ENCODE measurements at places on chromosomes 1 and 21.

DNA sequence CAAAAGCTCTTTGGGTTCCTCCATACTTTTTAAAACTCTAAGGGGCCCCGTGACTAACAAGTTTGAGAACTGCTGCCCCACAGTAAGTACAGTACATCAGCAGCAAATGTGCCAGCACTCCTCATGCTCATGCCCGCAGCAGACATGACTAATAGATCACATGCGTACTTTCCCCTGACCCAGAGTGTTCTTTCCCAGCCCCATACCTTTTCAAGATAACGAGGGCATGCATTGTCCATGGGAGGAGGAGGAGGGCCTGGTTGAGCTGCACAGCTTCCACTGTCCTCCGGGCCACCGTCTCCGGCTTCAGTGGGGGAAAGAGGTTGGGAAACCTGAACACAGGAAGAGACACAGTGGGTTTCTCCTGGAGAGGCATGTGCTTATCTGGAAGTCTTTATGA, 45.5 kb downstream of the DHRS3 start:
- H3K4me3 ChIP-seq: no peak overlapping the region
- no peak for DNase-seq
- H3K27me3 ChIP-seq: no peaks in the 10 kb centered on the region
- peaks cover 72% of the 10 kb centered on the region for H3K36me3 ChIP-seq
- H3K4me1 ChIP-seq: no peaks in the 10 kb centered on the region

- H3K4me1 ChIP-seq: peaks cover 9% of the 10 kb centered on the region
- H3K4me3 ChIP-seq: no peak overlapping the region
- H3K27ac ChIP-seq: peak overlapping the region; percentile 66
- DNase-seq: no peak
- no peaks in the 10 kb centered on the region for H3K36me3 ChIP-seq
These were observed 141.1 kb downstream of the TRIM33 start for GRCh38 chr1:114369930-114370329.

- no peak for DNase-seq
- H3K36me3 ChIP-seq: no peaks in the 10 kb centered on the region
- H3K4me1 ChIP-seq: no peaks in the 10 kb centered on the region
- no peaks in the 10 kb centered on the region for H3K27me3 ChIP-seq
These were observed 327.5 kb upstream of the LYPLAL1 start for GRCh38 chr1:218846181-218846580.

- no peak overlapping the region for H3K27ac ChIP-seq
- H3K27me3 ChIP-seq: no peaks in the 10 kb centered on the region
- H3K4me1 ChIP-seq: no peaks in the 10 kb centered on the region
- H3K4me3 ChIP-seq: no peak overlapping the region
- H3K36me3 ChIP-seq: no peaks in the 10 kb centered on the region
These were observed 167.1 kb upstream of the GJB5 start for GRCh38 chr1:34587761-34588160.

GRCh38 chr1:217943361-217943760, 312.2 kb downstream of the SPATA17 start:
- no peak overlapping the region for H3K4me3 ChIP-seq
- DNase-seq: no peak
- no peaks in the 10 kb centered on the region for H3K36me3 ChIP-seq

- no peak overlapping the region for H3K27ac ChIP-seq
- no peaks in the 10 kb centered on the region for H3K36me3 ChIP-seq
These were observed 21.0 kb downstream of the PLXNA2 start for GRCh38 chr1:208223136-208223535.

DNA sequence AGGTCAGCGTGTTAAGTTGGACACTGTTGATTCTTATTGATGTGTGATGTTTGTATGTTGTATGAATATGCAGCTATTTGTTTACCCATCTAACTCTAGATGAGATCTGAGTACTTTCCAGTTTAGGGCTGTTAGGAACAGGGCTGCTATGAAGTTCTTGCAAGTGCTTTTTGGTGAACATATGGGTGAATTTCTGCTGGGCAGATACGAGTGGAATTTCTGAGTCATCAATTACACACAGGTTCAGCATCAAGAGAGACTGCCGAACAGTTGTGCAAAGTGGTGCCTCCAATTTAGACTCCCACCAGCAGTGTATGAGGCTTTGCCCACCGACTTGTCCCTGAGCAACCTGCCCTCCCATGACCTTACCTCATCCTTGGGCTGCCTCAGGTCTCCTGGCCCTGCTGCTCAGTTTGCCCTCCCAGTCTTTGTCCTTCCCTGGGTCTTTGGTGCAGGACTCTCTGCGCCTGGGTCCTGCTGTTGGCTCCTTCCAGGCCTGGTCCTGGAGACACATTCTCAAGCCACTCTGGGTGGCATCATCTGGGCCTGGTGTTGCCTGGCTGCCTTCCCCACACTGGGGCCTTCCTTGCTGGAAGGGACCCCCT, 343.6 kb downstream of the PTPRU start:
- no peak overlapping the region for H3K4me3 ChIP-seq
- no peaks in the 10 kb centered on the region for H3K27me3 ChIP-seq
- H3K4me1 ChIP-seq: no peaks in the 10 kb centered on the region
- no peaks in the 10 kb centered on the region for H3K36me3 ChIP-seq

GRCh38 chr1:21546122-21546825, 37.1 kb downstream of the ALPL start:
- no peaks in the 10 kb centered on the region for H3K4me1 ChIP-seq
- no peak overlapping the region for H3K4me3 ChIP-seq
- H3K36me3 ChIP-seq: no peaks in the 10 kb centered on the region
- H3K27ac ChIP-seq: no peak overlapping the region

DNA sequence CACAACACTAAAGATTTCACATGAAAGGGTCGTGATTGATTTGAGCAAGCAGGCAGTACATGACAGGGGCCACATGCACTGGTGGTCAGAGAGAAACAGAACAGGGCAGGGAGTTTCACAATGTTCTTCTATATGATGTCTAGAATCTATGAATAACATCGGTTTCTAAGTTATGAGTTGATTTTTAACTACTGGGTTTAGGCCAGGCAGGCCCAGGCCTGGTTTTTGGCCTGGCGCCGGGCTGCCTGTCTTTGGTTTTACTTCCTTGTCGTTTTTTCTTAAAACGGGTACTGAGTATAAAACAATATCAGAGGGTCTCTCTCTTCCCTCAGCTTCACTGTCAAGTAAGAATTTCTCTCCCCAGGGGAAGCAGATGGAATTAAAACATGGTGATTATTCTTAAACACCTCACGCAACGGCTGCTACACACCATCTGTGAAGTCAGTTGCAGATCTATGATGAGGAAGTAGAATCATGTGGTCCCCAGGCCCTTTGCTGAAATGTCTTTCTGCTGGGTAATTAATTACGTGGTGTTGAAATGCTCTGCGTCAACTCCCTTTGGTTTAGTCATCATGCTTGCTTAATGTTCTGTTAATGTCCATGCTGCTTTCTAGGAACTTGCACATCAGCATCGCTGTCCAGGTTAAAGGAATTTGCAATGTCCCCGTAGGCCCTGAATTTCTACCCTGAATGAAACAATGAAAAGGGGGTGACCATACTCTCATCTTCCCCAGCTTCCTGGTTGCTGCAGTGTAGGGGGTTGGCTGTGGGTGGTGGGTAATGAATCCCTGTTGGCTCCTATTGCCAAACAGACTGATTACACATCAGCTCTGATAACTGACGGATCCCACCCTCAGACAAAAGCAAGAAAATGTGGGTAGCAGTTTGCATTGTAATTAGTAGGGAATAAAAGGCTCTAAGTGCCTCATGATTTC, 70.3 kb downstream of the SERINC2 start:
- no peaks in the 10 kb centered on the region for H3K27me3 ChIP-seq
- no peak overlapping the region for H3K27ac ChIP-seq
- no peaks in the 10 kb centered on the region for H3K36me3 ChIP-seq
- DNase-seq: no peak
- H3K4me3 ChIP-seq: no peak overlapping the region

DNA sequence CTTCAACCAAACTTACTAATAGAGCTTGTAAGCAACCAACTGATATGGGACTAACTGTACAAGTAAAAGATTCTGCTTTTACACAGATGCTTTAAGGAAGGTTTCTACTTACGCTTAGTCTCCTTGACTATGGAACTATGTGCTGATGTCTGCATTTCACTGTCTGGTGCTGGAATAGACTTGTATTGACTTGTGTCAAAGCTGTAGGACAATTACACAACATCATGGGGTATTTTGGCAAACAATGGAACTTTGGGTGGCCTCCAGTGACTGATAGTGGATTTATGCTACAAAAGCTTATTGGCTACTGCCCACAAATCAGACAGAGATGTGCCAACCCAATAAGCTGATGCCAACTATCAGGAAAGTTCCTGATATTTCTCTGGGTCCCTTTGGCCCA, 10.6 kb downstream of the CBR1 start:
- no peaks in the 10 kb centered on the region for H3K4me1 ChIP-seq
- H3K27me3 ChIP-seq: no peaks in the 10 kb centered on the region

DNA sequence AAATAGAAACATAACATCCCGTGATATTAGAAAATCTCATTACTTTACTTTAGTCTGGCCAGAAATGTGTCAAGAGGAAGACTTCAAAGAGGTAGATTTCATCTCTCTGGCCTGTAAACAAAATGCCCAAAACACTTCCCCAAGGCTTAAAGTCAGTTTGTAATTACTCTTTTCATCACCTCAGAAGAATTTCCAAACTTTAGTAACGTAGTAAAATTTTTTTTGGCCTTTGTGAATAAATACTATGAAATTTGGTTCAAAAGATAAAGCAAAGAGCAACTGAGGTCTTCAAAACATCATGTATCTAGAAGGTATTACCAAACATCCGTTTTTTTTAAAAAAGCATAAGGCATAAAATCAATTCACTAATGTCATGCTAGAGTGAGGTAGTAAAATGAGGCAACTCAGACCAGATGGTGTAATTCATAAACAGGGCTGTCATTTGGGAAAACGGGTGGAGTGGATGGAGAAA, 51.4 kb downstream of the LEPR start:
- H3K27me3 ChIP-seq: no peaks in the 10 kb centered on the region
- H3K4me3 ChIP-seq: no peak overlapping the region
- H3K27ac ChIP-seq: no peak overlapping the region
- H3K36me3 ChIP-seq: no peaks in the 10 kb centered on the region
- H3K4me1 ChIP-seq: no peaks in the 10 kb centered on the region
- no peak for DNase-seq

GRCh38 chr1:37486680-37487618, 12.6 kb downstream of the ZC3H12A start:
- H3K4me1 ChIP-seq: peaks cover 29% of the 10 kb centered on the region
- peak overlapping the region; percentile 95 for H3K27ac ChIP-seq
- no peak for DNase-seq

DNA sequence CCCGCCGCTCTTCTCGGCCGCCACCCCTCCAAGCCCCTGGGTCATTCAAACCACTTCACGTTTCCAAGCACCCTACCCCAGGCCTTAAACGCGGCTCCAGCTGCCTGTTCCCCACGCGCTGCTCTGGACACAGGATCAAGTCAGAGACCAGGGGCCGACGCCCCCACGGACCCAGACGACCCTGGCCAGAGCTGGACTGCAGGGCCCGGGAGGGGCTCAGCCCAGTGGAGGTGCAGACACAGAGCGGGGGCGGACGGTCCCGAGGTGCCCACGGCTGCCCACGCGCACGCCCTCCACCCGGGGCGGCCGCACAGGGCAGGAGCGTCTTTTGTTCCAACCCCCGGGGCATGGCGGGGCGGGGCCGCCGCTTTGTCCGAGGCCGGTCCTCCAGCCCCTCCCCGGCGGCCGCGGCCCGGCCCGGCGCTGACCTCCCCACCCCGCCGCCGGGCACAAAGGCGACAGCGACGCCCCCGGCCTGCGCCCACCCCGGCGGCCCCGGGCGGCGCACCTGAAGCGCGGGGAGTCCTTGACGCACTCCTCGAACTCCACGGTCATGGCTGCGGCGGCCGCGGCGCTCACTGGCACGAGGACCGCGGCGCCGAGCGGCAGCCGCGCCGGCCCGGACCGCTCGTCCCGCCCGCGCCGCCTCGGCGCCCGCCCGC, 338 bp downstream of the ACAP3 start:
- peaks cover 12% of the 10 kb centered on the region for H3K36me3 ChIP-seq
- H3K27me3 ChIP-seq: no peaks in the 10 kb centered on the region
- H3K27ac ChIP-seq: peak overlapping the region; percentile 65
- peaks cover 29% of the 10 kb centered on the region for H3K4me1 ChIP-seq
- peak overlapping the region; percentile 88 for H3K4me3 ChIP-seq

GRCh38 chr1:230356869-230357794, 69.0 kb downstream of the PGBD5 start:
- H3K27ac ChIP-seq: no peak overlapping the region
- no peak overlapping the region for H3K4me3 ChIP-seq
- no peak for DNase-seq

DNA sequence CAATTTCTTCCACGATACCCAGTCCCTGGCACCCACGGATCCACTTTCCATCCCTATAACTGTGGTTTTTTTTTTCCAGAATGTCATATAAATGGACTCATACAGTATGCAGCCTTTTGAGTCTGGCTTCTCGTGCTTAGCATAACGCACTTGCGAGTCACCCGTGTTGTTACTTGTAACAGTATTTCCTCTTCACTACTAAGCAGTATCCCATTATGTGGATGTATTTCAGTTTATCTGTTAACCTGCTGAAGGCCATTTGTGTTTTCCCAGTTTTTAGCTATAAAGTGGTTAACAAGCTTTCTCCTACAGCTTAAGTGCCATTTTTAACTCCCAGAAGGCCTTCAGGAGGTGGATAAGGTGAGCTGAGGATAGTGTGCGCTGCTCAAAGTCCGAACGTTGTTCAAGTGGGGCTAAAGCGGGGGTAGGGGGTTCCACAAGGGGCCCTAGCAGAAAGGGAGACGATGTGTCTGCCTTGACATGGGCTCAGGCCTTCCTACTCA, 829 bp downstream of the ADAR start:
- H3K4me1 ChIP-seq: peaks cover 45% of the 10 kb centered on the region
- H3K36me3 ChIP-seq: peaks cover 3% of the 10 kb centered on the region
- DNase-seq: no peak

DNA sequence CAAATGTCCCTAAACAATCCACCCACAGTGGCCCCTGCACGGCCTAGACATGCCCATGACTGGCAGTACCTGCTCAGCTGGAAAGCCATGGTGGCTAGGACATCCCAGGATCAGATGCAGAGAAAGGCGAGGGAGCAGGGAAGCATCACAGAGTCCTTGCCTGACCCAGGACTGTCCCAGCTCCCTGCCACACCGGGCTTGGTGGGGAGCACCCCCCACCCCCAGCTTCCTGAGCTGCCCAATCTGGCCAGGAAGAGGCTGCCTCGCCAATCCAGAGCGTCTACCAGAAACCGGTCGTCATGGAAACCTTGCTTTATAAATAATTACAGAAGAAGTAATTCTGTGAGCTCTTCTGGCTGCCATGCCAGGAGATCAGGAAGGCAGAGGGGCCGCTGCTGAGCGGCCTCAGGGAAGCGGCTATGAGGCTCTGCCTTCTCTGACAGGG, 34.8 kb downstream of the ACOT7 start:
- no peaks in the 10 kb centered on the region for H3K36me3 ChIP-seq
- H3K4me3 ChIP-seq: no peak overlapping the region
- H3K27ac ChIP-seq: peak overlapping the region; percentile 64
- no peak for DNase-seq

DNA sequence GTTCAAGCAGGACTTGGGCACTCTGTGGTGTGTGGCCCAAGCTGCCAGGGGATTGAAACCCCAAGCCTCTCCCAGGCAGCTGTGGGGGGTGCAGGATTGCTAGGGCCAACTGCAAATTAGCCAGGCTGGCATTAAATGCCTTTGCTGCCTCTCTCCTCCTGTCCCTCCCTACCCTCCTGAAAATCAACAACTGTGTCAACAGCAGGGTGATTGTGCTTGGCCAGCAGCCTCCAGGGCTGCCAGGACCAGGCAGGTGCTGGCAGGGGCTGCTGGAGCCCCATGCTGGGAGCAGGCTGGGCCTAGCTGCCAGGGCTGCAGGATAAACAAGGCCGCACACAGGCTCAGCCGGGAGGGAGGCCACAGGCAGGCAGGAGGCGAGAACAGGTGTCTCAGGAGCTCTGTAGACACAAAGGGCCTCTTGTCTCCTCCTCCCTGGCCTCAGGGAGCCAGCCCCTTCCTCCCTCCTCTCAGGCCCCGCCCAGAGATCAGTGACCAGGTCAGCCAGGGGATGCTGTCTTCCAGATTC, 11.4 kb downstream of the SOX13 start:
- no peaks in the 10 kb centered on the region for H3K36me3 ChIP-seq
- no peak for DNase-seq
- no peaks in the 10 kb centered on the region for H3K27me3 ChIP-seq
